Stimulated activated CD4-positive, alpha-beta T cell treated with anti-CD3 and anti-CD28 coated beads, Interleukin-4, amount 100 ng/mL, for 4 hours (primary cell): ENCODE measurements at places on chromosomes 2 and 18.
A peak's percentile ranks its signal among the peaks of the same experiment; 100 is the strongest.

GRCh38 chr2:229370509-229370908 is 99.4 kb upstream of the PID1 start:
- no peak for DNase-seq

DNA sequence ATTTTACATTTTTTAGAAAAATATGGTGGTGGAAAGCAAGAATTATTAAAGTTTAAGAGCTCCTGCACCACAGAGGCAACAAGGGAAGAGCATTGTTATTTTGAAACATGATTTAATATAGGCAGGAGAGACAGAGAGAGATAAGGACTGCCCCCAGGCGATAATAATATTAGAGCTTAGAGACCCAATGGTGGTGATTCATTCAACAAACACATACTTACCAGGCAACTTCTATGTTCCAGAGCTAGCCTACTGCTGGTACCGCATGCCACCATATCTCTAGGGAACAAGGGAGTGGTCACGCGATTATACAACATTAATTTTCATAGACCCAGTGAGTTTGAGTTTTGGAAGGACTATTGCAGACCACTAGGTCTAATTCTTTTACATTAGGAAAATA is 327.8 kb upstream of the SOX11 start:
- DNase-seq: no peak

GRCh38 chr18:55031979-55032378 is 72.7 kb upstream of the CCDC68 start:
- no peak for DNase-seq

- no peak for DNase-seq
These were observed 300.3 kb upstream of the GULP1 start for GRCh38 chr2:187991389-187991788.

GRCh38 chr2:237744613-237745249 is 53.8 kb upstream of the RBM44 start:
- DNase-seq: peak; percentile 62

GRCh38 chr2:64763126-64763525 is 109.4 kb upstream of the SERTAD2 start:
- no peak for DNase-seq
